ENCODE measurements at places on chromosomes 3 and 15. TPM values are rescaled to one million over a fixed set of nuclear protein-coding genes. Genes with fewer than 3 reads are reported as not detected.

- DNase-seq: peak; percentile 42
- no peaks in the 10 kb centered on the region for H3K36me3 ChIP-seq
- H3K4me1 ChIP-seq: peaks cover 16% of the 10 kb centered on the region
- peaks cover 8% of the 10 kb centered on the region for H3K27me3 ChIP-seq
- 0 out of 2 replicates have a peak overlapping the region, but pooled peaks have one; percentile 42 for H3K27ac ChIP-seq
Measured at GRCh38 chr15:75776065-75776423, 63.4 kb upstream of the CSPG4 start.

SIN3A gene
- total RNA-seq: 34.8 TPM

DNA sequence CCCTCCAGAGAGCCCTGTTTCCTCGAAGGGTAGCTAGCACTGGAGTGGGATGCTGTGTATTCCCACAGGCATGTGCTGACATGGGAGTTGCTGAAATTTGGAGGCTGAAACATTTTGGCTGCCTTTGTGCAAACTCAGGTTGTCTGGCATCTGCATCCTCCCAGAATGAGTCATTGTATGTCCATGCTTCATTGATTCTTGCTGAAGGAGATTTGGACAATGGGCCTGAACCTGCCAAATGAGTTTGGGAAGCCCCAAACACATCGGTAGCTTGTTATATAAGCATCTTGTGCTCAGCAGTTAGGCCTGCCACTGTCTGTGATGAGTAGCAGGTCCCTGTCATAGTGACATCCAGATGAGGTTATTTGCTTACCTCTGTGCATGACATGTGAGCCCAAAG is 160.0 kb downstream of the IL5RA start:
- H3K27ac ChIP-seq: no peak overlapping the region
- no peaks in the 10 kb centered on the region for H3K27me3 ChIP-seq
- H3K36me3 ChIP-seq: no peaks in the 10 kb centered on the region
- H3K4me1 ChIP-seq: no peaks in the 10 kb centered on the region

DNA sequence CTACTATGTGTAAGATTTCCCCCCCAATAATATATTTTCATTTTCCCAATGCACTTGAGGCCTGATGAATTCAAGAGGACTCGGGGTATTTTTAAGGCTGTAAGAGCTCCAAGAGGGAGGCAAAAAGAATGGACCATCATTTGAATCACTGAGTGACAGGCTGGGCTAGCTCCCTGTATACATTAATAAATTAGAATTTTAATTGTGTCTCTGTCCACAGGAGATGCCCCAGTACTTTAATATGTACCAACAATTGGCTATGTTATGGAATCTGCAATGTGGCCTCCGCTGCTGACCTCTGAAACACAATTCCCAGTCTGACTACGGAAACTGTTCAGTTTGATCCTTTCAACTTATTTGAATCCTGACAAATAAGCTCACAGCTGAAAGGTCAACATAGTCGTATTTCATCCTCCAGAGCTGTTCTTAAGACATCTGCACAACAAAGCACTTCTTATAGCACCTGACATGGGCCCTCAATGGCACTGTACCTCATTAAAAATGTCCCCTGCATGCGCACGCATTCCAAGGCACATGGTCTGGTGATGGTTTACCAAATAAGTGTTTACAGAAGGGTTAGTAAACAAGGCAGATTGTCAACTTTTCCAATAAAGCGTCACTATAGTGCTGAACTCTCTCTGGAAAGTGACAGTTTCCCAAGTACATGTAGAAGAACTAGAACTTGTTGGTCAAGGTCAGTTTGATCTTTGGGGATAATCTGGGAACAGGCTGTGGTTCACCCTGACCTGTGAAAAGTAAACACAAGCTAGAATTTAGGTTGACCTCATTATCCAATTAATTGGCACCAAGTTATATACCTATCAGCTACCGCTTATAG is 472.9 kb downstream of the FOXP1 start:
- H3K36me3 ChIP-seq: no peaks in the 10 kb centered on the region
- no peak overlapping the region for H3K4me3 ChIP-seq
- DNase-seq: no peak
- H3K27ac ChIP-seq: peak overlapping the region; percentile 90
- peaks cover 45% of the 10 kb centered on the region for H3K4me1 ChIP-seq
- no peaks in the 10 kb centered on the region for H3K27me3 ChIP-seq

DNA sequence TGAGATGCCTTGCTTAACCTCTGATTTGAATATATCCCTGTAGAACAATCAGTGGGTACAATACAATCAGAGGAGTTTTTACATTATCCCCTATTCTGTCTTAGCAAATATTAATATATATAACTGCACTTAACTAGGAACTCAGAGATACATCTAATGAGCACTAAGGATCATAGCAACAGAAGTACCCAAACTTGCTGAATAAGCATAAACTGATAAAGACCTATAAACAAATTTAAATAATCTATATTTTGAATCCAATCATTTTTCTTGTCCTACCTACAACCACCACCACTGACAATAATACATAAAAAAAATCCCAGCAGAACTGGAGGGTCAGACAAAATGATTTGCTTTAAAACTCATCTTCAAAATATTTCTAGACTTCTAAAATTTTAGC is 106.2 kb downstream of the ATP8B4 start:
- H3K27ac ChIP-seq: no peak overlapping the region
- H3K36me3 ChIP-seq: no peaks in the 10 kb centered on the region
- no peaks in the 10 kb centered on the region for H3K27me3 ChIP-seq
- no peak overlapping the region for H3K4me3 ChIP-seq
- no peak for DNase-seq

TRAIP gene
- total RNA-seq: 4.5 TPM

DNA sequence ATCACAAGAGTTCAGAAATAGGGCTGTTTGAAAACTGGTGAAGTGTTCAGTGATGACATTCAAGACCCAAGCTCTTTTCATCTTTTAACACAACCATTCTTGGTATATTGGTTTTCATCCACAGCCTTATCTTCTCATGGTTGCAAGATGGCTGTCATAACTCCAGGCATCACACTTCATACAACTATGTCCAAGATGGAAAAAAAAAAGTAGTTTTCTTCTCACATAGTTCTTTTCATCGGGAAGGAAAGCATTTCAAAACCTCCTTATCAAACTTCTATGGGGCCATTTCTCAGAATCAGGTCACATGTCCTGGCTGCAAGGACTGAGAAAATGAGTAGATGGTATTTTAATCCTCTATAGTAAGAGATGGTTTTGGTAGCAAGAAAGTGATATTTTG is 21.1 kb upstream of the MFSD1 start:
- no peak for DNase-seq
- no peaks in the 10 kb centered on the region for H3K27me3 ChIP-seq
- H3K27ac ChIP-seq: no peak overlapping the region
- H3K4me3 ChIP-seq: no peak overlapping the region

- H3K4me1 ChIP-seq: peaks cover 21% of the 10 kb centered on the region
- no peaks in the 10 kb centered on the region for H3K27me3 ChIP-seq
- peak; percentile 80 for DNase-seq
- peak overlapping the region; percentile 54 for H3K27ac ChIP-seq
Measured at GRCh38 chr3:25508901-25509300, 80.8 kb downstream of the RARB start.

LRRC31 gene
- not detected for total RNA-seq

GRCh38 chr3:99108508-99108907 is 207.0 kb upstream of the DCBLD2 start:
- no peak overlapping the region for H3K4me3 ChIP-seq
- H3K27ac ChIP-seq: peak overlapping the region; percentile 60
- no peaks in the 10 kb centered on the region for H3K27me3 ChIP-seq
- H3K36me3 ChIP-seq: no peaks in the 10 kb centered on the region
- DNase-seq: peak; percentile 94

GRCh38 chr3:195461594-195462307 is 18.9 kb upstream of the ACAP2 start:
- no peaks in the 10 kb centered on the region for H3K36me3 ChIP-seq
- no peak overlapping the region for H3K4me3 ChIP-seq
- H3K4me1 ChIP-seq: no peaks in the 10 kb centered on the region

PFKFB4 gene
- 12.6 TPM for total RNA-seq

DNA sequence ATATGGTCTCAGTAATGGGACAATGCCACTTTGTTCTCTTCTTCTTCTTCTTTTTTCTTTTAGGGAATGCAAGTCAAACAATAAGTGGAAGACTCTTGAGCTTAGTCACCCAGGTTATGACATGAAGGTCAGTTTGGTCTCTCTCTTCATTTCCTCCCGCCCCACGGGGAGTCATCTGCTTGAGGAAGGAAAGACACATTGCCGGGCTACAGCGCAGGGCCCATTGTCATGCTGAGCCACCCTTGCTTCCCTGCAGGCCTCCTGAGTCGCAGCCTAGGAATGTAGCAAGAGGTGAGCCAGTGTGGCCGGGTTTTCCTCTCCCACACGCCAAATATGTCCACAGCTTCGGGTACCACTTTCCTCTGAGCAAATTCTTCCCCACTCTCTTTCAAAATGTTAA is 47.6 kb downstream of the RAP2B start:
- peak overlapping the region; percentile 56 for H3K27ac ChIP-seq
- DNase-seq: peak; percentile 88
- H3K4me3 ChIP-seq: no peak overlapping the region
- H3K36me3 ChIP-seq: no peaks in the 10 kb centered on the region
- no peaks in the 10 kb centered on the region for H3K27me3 ChIP-seq

DNA sequence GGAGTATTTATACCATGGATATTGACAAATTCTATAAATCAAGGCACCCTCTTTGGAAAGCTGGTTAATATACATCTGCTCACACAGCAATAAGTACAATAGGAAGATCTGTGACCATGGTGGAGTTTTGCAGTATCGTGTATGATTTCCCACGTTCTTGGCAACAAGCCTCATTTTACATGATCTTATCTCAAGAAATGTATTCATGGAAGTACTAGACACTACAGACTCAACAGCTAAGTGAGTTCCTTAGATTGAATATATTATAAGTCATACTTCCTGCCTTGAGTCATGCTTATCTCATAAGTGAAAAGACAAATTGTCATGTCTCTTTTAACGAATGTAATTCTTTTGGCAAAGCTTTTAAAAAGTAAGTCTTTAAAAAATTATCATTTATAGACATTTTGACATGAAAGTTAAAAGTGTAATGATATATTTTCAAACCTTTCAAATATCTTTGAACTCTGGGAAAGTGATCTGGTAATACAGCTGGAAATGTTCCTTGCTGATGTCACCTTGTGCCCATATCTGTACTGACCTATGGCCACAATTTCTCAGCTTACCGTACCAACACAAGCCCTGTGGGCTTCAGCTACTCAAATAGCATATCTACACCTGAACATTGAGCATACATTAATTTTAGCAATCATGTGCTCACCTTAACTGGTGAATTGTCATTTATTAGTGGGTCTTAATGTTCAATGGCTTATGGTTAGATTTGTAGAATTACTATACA is 130.3 kb upstream of the TMC3 start:
- no peak overlapping the region for H3K4me3 ChIP-seq
- no peaks in the 10 kb centered on the region for H3K27me3 ChIP-seq
- peaks cover 23% of the 10 kb centered on the region for H3K4me1 ChIP-seq
- DNase-seq: peak; percentile 66

UBAP1L gene
- total RNA-seq: 0.43 TPM

GRCh38 chr3:125186261-125186787 is 26.2 kb downstream of the SLC12A8 start:
- H3K27ac ChIP-seq: no peak overlapping the region
- no peaks in the 10 kb centered on the region for H3K36me3 ChIP-seq
- DNase-seq: peak; percentile 67

DNA sequence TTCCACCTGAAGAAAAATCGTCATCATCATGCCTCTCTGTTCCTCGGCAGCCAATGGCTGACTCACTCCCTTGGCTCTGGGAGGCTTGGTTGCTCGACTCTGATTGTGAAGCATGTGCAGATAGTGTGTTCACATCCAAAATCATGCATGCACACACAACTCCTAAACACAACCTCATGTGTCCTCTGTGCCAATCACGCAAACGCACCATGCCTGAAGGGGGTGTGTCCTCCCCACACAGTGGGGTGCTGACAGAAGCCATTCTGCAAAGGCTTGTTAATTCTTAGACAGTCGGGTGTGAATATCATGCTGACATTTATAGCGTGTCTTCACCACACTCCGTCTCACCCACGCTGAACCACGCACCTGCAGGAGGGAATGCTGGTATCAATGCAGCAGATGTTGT is 11.4 kb upstream of the CCDC174 start:
- DNase-seq: peak; percentile 49
- 0 out of 2 replicates have a peak, but pooled peaks cover 4% of the 10 kb centered on the region for H3K4me1 ChIP-seq
- no peak overlapping the region for H3K27ac ChIP-seq

CHRNA3 gene
- total RNA-seq: not detected

GRCh38 chr3:195896361-195897080 is 11.8 kb downstream of the TNK2 start:
- peak overlapping the region; percentile 73 for H3K4me3 ChIP-seq
- DNase-seq: peak; percentile 92
- no peaks in the 10 kb centered on the region for H3K36me3 ChIP-seq
- peaks cover 35% of the 10 kb centered on the region for H3K4me1 ChIP-seq
- peak overlapping the region; percentile 85 for H3K27ac ChIP-seq

- DNase-seq: no peak
- no peak overlapping the region for H3K27ac ChIP-seq
- peaks cover 39% of the 10 kb centered on the region for H3K4me1 ChIP-seq
- H3K27me3 ChIP-seq: no peaks in the 10 kb centered on the region
- no peak overlapping the region for H3K4me3 ChIP-seq
Measured at GRCh38 chr3:60580809-60581208, 670.4 kb downstream of the FHIT start.

DNA sequence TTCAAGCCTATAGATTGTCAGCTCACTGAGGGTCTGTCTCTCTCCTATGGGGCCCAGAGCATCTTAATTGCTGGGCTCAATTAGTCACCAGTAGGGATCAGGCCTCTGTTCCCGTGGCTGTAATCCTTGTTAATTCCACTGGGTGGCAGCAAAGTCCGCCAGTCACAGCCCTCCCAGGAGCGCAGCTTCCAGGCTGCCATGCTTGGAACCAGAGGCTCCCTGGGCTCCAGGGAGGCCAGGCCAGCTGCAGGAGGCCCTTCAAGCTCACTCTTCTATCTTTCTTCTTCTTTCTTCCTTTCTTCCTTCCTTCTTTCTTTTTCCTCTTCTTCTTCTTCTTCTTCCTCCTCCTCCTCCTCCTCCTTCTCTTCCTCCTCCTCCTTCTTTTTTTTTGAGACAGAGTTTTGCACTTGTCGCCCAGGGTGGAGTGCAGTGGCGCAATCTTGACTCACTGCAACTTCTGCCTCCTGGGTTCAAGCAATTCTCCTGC is 14.4 kb downstream of the RNU5B-1 start:
- H3K4me3 ChIP-seq: no peak overlapping the region
- H3K4me1 ChIP-seq: no peaks in the 10 kb centered on the region
- peaks cover 17% of the 10 kb centered on the region for H3K27me3 ChIP-seq
- H3K27ac ChIP-seq: no peak overlapping the region

DNA sequence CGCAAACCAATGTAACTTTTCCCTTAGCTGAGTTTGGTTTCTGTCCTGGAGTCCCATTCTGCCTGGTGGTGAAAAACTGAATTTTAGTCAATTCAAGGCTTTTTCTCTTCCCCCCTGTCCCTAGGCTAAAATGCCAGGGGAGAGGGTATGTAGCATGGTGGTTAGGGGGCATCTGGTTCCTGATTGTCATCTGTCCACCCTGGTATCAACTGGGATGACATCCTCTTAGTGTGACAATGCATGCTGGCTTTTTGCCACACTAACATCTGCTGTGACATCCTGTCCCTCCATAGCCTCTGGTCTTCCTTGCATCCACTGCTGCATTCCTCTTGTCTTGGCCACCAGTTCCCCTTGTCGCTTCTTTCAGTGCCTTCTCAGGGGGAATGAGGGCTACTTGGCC is 73.7 kb downstream of the ABHD5 start:
- no peak overlapping the region for H3K4me3 ChIP-seq
- H3K4me1 ChIP-seq: peaks cover 73% of the 10 kb centered on the region
- no peaks in the 10 kb centered on the region for H3K36me3 ChIP-seq
- no peak for DNase-seq
- H3K27me3 ChIP-seq: no peaks in the 10 kb centered on the region
- no peak overlapping the region for H3K27ac ChIP-seq
